ENCODE measurements at places on chromosomes 7 and 10.

DNA sequence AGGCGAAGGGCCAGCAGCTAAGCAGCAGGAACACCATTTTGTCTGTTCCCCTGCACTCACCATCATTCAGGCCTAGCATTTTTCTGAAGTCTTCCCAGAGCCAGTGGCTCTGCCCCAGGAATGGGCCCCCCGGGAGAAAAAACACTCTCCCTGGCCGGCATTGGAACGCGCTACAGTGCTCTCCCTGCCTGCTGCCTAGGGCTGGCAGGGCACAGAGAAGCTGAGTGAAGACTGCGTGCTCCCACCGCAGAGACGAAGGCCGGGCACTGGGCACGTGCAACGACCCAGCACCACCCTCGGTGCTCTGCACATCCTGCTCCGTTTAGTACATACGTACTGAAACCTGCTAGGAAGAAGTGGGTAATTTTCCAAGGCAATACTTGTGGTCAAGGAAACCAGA is 34.4 kb downstream of the HSPA12A start:
- no peak for DNase-seq

DNA sequence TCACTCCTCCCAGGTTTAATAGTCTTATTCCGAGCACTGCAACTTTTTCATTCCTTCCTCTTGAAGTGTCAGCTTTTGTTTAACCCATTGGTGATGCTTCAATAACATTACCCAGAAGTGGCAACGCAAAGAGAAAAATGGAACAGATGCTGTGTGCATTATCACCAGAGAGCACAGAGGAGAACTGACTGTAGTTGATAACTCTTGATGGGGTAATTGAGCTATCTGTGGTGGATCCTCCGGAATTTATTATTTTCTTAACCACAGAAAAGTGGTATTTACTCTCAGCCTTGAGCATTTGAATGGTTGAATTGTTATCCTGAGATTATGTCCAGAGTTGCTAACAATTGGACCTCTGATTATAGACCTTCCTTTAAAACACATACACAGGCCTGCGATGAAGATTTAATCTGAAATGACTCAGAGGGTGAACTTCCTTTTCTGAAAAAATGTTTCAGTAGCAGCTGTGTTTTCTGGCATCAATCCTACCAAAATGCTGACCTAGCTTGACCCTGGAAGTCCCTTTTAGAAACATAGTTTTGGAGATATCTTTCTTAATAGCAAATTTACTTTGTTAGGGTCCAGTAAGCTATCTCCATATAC is 1584.4 kb upstream of the LRRTM3 start:
- DNase-seq, result no peak

DNA sequence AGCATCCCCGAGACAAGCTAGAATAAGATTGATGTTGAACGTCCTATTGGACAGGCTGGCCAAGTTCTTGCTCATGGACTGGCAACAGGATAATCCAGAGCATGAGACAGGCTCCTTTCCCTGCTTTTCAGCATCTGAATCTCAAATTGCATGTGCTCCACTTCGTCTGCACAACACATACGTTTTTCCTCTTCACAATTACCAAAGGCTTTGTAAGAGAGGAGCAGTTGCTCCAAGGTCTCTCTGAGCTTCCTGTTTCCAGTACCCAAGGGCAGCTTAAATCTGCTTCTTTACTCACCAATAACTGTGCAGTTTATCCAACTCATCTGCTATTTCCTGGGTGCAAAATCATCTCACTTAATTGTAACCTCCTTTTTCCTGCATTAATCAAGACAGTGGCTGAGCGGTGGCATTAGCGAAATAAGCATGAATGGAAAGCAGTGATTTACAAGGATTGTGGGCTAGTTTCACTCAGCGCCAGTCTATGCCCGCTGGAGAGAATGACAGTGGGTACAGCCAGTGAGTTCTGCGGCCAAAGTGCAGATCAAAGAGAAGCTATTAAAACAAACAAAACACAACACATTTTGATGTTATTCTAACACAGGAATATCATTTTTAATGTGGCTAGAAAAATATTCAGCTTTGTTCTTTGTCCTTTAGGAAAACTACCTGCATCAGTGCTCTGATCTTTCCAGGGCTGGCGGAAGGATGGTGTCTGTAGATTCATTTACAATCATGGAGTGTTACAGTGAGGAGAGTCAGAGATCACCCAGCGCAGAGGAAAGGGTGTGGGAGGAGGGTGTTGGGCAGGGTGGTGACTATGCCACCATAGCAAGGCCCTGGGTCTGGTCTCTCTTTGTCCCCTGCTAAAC is 79.8 kb downstream of the CHN2 start:
- DNase-seq, result no peak

DNA sequence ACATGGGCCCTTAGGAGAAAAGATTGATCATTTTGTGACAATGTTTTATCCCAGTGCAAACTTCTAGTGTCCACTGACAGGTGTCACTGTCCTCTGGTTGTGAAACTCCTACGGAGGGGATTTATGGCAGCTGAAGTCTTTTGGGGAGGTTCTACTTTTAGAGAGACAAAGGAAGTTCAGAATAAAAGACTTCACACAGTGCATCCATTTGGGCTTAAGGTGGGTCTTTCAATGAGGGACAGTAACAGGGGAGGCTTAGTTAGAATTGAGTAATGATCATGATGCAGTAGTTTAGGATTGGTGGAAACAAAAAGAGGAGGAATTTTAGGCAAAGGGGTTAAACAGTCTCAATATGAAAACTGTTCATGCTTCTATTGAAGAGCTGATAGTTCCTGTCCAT is 501.1 kb upstream of the NRP1 start:
- no peak for DNase-seq

GRCh38 chr10:91528080-91528479 is 104.8 kb downstream of the PPP1R3C start:
- DNase-seq, result no peak

GRCh38 chr10:122249303-122249850 is 21.7 kb upstream of the BTBD16 start:
- no peak for DNase-seq

- no peak for DNase-seq
Observed at GRCh38 chr10:9243941-9244411, 1189.5 kb downstream of the GATA3 start.

GRCh38 chr10:54808186-54808935 is 7.3 kb upstream of the PCDH15 start:
- DNase-seq, result no peak

DNA sequence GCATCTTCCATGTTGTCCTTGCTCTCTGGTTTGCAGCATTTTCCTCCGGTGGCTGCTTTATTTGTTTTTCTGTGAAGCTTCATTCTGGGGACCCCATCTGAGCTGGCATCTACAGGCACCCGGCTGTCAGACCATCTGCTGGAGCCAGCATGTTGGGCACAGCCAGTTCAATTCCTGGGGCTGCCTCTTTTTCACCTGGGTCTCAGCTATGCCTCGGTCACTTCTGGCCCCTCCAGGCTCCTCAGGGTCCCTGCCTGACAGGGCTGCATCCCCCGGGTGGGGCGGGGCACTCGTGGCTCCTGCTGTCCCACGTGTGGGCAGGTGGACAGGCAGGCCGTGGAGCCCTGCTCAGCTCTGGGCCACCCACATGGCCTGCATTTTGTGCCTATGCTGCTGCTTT is 8.1 kb downstream of the SCART1 start:
- DNase-seq, result no peak

GRCh38 chr7:133040178-133040577 is 41.7 kb downstream of the CHCHD3 start:
- DNase-seq, result no peak

- no peak for DNase-seq
Observed at GRCh38 chr10:7003831-7004395, 406.9 kb downstream of the SFMBT2 start.

DNA sequence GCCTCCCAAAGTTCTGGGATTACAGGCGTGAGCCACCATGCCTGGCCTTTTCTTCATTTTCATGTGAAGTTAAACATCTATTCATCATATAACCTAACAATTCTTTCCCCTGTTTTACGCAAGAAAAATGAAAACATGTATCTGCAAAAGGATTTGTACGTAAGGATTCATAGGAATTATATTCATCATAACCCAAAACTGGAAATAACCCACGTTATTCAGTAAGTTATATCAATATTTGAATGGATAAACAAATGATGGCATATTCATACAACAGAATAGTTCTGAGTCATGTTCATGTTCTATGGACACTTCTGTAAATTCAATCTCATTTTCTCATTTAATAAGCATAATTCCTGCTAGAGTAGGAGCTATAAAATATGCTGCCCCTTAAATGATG is 35.2 kb upstream of the CAV2 start:
- DNase-seq, result no peak

DNA sequence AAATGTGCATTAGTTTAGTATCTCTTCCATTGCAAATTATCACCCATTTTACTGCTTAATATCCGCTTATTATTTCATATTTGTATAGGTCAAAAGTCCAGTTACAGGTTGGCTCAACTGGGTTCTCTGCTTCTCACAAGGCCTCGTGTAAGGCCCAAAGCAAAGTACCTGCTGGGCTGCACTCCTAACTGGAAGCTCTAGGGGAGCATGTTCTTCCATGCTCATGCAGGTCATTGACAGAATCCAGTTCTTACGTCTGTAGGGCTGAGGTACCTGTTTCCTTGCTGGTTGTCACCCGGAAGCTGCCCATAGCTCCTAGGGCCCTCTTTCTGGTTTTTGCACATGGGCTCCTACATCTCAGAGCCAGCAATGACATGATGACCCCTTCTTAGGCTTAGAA is 79.6 kb downstream of the RAPGEF5 start:
- DNase-seq, result no peak

- DNase-seq, result no peak
Observed at GRCh38 chr7:108028111-108028510, 25.1 kb upstream of the LAMB1 start.

DNA sequence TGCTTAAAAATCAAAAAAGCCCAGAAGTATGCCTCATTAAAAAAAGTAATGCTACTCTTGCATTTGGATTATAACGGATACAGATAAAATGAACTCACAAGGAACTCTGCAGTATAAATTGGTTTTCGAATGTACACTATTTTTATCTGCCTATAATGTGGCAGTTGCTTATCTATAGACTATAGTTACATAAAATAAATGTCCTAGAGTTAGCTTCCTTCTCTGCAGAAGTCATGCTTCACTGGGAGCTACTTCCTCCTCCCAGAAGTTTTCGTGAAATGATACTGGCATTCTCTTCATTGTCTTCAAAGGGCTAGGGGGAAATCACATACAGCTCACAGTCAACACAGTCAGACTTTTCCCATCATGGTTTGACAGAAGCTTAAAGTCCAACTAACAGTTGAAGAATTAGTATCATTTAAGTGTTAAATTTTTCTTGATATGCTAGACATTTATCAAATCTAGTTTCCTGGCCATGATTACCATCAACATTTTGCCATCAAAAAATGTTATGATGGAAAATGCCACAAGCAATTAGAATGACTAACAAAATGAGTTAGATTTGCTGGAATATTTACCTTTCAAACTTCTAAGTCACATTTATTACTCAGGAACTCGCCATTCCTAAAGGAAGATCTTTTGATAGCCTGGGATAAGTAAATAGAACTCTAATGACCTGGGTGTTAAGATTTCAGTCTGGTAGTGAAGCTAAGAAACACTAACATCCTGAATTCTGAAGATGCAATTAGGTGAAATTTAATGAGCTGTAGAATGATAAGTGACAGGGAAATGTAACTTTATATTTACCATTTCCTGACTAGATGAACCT is 87.3 kb upstream of the TRIL start:
- DNase-seq, result no peak
